Activated CD4-positive, alpha-beta T cell treated with anti-CD3 and anti-CD28 coated beads, Interleukin-2, amount 50 U/mL, for 16 hours (primary cell): ENCODE measurements at places on chromosomes 4 and X.

DNA sequence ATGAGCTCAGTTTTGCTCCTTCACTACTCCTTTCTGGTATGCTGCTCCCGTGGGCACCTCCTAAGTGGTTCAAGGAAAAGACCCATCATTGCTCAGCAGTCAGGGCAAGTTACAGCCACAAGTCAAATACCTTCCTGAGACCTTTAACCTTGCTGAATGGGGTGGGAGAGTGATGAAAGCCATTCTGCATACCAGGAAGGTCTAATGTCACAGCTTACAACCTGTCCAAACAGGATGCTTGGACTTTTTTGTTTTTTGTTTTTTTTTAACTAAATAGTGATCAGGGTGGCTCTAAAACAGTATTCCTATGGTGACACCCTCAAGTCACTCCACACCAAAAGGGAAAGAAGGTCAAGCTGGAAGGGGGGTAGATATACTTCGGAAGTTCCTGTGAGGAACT lies 93.1 kb downstream of the GPC3 start:
- no peak for DNase-seq

- DNase-seq = no peak
These were observed 182.2 kb upstream of the KIT start for GRCh38 chr4:54475546-54475945.

- DNase-seq = no peak
These were observed 254.6 kb upstream of the KCNIP4 start for GRCh38 chr4:22202975-22203710.

GRCh38 chr4:133147921-133148689 lies 989 bp upstream of the PCDH10 start:
- no peak for DNase-seq
